Stimulated activated naive CD4-positive, alpha-beta T cell (primary cell): ENCODE measurements at places on chromosomes 5 and 9.
A peak's percentile ranks its signal among the peaks of the same experiment; 100 is the strongest.

GRCh38 chr5:148312153-148312552 is at the start of gene SPINK7:
TSS of gene SPINK7 (plus strand) at chr5:148312423. CDS start at chr5:148312484, 61 bp downstream.
- DNase-seq, result no peak

- no peak for DNase-seq
These were observed 630.7 kb upstream of the ACO1 start for GRCh38 chr9:31753756-31754155.

DNA sequence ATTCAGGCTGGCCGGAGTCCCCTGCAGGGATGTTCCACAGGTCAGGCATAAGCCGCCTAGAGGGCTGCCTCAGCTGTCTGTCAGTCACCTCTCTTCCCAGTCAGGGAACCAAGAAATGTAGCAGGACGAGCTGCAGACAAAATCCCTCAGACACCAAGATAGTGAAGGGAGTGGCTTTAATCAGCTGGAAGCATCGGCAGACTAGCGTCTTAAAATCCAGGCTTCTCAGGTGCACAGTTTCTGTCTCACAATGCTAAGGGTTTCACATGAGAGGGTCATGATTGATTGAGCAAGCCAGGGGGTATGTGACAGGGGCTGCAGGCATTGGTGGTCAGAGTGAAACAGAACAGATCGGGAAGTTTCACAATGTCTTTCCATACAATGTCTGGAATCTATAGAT is 247.2 kb downstream of the CDH10 start:
- DNase-seq, result no peak

DNA sequence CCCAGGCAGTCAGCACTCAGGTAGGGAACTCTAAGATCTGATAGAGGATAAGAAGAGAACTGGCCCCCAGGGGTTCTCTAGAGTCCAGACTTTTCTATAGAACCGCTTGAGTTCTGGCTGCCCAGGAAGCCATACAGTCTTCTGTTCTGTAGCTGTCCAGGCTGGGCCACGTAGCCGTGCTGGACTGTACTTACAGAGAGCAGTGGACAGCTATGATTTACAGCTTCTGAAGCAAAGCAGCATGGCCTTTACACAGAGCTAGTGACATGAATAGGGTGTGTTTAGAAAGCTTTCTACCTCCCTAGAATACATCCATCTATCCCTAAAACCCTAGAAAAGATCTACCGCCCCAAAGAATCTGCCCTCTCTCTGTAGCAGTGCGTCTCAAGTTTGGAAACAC is 57.2 kb downstream of the ACO1 start:
- no peak for DNase-seq

DNA sequence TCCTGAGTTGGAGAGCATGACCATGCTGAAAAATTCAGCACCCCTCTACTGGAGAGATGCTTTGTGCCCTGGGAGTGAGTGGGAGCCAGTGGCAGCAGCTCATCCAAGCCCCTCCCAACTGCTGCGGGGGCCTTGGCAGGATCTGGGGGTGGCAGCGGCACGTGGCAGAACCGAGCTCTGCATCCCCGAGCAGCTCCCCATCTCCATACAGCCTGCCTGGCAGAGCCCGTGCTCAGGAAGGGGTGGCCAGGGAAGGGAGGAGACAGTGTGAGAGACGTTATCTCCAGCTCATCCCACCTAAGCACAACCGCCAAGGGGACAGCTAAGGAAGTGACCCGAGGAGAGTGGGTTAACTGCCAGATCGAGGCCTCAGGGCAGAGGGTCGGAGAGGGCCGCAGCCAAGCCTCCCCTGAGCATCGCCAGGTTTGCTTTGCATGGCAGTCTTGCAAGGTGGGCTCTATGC is 17.2 kb upstream of the DPM2 start:
- no peak for DNase-seq

- DNase-seq, result no peak
These were observed 104.3 kb downstream of the PIK3R1 start for GRCh38 chr5:68319706-68320412.

DNA sequence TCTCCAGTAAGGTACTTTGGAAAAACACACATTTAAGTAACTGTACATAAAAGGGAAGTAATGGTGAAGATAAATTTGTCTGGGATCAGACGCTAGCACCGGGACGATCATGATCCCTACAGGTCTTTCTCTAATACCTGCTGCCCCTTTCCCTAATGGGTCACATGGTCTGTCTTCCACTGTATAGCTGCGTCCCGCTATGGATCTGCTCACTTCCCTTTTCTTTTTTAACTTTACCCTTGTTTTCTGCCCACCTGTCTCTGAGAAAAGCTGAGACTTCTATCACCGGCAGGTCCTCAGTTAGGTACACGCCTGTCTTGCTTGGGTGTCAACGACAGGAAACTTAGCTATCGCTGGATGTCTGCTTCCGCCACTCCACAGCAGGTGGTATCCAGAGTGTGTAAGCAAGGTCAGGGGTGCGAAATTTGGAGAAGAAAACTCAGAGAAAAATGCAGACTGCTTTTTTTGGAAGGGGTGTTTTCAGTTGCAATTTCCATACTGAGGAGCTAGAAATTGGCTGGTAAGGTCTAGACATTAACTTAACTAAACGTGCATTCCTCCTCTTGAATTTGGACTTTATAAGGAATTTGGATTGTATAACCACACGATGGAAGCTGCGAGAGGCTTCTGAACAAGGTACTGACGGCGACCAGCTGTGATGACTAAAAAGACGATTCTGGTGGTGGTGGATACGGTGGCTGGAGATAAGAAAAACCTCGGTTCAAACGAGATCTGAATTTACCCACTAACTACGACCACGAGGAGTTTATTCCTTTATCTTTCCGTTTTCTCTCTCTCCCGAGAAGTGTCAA is 1.1 kb upstream of the ICE1 start:
- DNase-seq, result peak; percentile 61
